Uterus (tissue), 4 donors: ENCODE measurements at places on chromosomes 13 and 19. TPM values are rescaled to one million over a fixed set of nuclear protein-coding genes. Genes with fewer than 3 reads are reported as not detected.

Gene PRSS57
- not detected for total RNA-seq

Gene LRRC25
- total RNA-seq, result not detected

Gene RASGRP4
- total RNA-seq, result under 0.01 TPM

- H3K27ac ChIP-seq, result no peak overlapping the region
- H3K27me3 ChIP-seq, result no peaks in the 10 kb centered on the region
- no peaks in the 10 kb centered on the region for H3K36me3 ChIP-seq
- peak; percentile 60 for DNase-seq
Observed at GRCh38 chr19:15702534-15702930, 25.3 kb upstream of the OR10H2 start.

- H3K36me3 ChIP-seq, result no peaks in the 10 kb centered on the region
- DNase-seq, result no peak
- no peak overlapping the region for H3K4me3 ChIP-seq
- H3K4me1 ChIP-seq, result no peaks in the 10 kb centered on the region
- H3K27me3 ChIP-seq, result no peaks in the 10 kb centered on the region
- no peak overlapping the region for H3K27ac ChIP-seq
Observed at GRCh38 chr19:41795031-41795461, 1.3 kb upstream of the CEACAM3 start.
